ENCODE measurements at places on chromosomes 2 and 18.

DNA sequence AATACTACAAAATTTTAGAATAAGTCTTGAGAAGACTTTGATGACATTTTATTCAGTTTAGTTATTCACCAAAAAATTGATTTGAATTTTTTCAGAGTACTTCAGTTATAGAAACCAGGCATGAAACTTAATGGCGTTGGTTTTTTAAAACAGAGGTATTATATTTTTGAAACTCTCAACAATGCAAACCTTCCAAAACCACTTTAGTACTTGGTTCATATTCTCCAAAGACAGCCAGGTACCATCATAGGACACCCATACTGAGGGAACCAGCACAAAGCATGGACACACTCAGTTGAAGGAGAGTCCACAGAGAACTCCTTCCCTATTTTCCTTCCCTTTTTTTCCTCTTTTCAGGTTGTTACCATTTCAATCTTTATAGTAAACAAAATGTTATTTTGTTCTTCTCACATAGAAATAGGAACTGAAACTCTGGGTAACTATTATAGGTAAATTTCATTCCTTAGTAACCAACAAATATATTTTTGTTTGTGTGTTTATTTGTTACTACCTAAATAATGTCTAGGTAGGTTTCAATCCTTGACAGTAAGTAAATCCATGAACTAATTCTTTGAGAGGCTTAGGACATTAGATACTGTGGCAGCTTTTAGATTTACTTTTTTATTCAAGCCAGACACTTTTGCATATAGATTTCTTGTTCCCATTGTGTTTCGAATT is 95.8 kb downstream of the TMEFF2 start:
- no peak for DNase-seq

DNA sequence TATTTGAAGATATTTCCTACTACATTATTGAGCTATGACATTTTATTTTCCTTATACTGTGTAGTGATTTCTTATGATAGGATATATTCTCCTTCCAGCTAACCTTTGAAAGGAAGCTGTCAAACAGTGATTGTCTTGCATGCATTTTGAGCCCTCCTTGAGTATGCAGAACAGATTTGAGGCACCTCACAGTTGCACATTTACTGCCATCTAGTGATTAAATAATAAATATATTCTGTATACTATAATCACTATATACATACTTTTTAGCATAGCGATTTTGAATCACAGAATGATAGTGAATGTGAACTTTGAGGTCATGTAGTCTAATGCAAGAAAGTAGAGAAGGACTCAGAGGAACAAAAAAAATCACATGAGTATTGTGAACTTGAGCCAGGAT is 268.4 kb upstream of the CDH19 start:
- DNase-seq, result peak; percentile 8

DNA sequence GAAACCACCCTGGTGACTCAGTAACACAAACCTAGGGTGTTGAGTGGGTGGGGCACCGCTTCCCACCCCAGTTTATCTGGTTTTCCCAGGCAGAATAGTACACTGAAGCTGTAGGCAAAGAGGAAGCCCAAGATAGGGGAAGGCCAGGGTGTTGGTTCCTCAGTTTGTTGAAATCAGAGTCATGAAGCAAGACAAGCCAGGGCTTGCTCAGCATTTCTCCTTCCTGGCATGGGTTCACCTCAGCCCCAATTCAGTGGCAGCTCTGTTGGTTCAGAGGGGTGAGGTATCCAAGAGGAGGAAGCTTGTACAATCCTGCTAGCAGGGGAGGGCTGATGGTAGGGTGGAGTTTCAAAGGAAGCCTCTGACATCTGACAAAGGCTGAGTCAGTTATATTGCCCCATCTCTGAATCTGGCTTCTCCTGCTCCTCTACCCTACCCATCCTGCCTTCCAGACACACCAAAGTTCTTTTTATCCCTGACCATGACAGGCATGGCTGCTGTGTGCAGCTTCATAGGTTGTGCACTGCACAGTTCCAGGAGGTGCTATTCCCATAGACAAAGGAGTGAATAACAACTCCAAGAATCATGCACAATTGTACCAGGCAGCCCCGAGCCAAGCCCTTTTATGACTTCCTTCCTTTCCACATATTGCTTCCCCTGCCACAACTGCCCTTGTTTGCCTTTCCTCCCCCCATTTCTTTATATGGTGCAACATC is 24.9 kb upstream of the RAB10 start:
- peak; percentile 25 for DNase-seq

GRCh38 chr2:64951306-64951953 is 37.8 kb upstream of the SLC1A4 start:
- no peak for DNase-seq

Measured in muscle of arm (tissue), 14 donors.